ENCODE measurements at places on chromosomes 1 and 21. TPM values are rescaled to one million over a fixed set of nuclear protein-coding genes. Genes with fewer than 3 reads are reported as not detected.

Gene NR5A2
- 2.7 TPM for polyA plus RNA-seq

- DNase-seq, result no peak
These were observed 49.0 kb upstream of the NR5A2 start for GRCh38 chr1:199978408-199978940.

Gene SUSD4
- not detected for polyA plus RNA-seq

Gene CTSE
- polyA plus RNA-seq, result 0.11 TPM

- DNase-seq, result no peak
These were observed 223.4 kb downstream of the FMN2 start for GRCh38 chr1:240314845-240315801.

- peak; percentile 96 for DNase-seq
These were observed 15.5 kb downstream of the LYPLAL1 start for GRCh38 chr1:219189021-219189824.

Gene AMY2A
- not detected for polyA plus RNA-seq

GRCh38 chr1:72230746-72231145 is 51.6 kb downstream of the NEGR1 start:
- DNase-seq, result peak; percentile 67

DNA sequence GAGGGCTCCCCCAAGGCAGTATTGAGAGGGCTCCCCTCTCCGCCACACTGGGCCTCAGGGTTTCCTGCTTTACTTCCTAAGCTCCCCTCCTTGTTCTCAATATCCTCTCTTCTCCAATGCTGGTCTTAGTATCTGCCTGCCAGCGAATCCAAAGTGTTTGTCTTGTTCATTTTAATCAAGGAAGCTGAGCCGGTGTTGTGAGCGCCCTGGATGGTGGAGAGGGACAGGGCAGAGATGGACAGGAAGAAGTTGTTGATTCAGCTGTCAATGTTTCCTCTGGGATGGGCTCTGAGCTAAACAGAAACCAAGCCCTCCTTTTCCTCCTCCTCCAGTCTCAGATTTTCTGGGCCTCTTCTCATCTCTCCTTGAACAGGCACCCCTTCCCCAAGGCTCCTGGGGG is 5.4 kb downstream of the OLFML3 start:
- DNase-seq, result peak; percentile 74

- no peak for DNase-seq
These were observed 145.5 kb upstream of the NRIP1 start for GRCh38 chr21:15210235-15210678.

GRCh38 chr1:40980453-40981121 is 1.1 kb downstream of the CTPS1 start:
- peak; percentile 34 for DNase-seq

Gene CENPL
- 6.6 TPM for polyA plus RNA-seq

GRCh38 chr21:41634211-41634694 is 126.3 kb upstream of the TMPRSS2 start:
- no peak for DNase-seq

GRCh38 chr21:38505654-38506523 is 7.6 kb upstream of the ERG start:
- DNase-seq, result peak; percentile 93

Gene GPR37L1
- polyA plus RNA-seq, result not detected

DNA sequence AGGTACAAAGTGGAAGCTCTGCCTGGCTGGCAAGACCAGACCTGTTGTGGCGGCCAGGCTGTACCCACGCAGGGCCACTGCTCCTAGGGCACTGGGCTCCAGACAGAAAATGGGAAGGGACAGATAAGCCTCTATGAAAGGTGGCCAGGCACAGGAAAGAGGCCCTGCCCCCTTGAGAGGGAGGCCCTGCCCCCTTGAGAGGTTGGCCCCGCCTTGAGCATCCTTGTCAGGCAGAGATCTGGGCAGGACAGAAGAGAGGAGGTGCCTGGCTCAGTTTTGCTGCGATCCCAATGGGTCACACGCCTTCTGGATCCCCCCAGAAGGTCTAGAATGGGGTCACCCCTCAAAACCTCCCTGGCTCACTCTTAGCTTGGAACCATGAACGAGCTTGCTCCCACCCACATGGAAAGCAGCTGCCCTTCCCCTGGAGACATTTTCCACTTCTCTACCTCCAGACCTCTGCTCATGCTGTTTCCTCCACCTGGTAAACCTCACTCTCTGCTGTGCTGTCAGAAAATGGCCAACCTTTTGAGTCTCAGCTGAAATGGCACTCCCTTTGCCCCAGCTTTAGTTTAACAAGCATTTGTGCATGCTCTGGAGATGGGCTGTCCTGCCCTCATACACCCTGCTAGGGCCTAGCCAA is 17.5 kb upstream of the ECE1 start:
- DNase-seq, result no peak

DNA sequence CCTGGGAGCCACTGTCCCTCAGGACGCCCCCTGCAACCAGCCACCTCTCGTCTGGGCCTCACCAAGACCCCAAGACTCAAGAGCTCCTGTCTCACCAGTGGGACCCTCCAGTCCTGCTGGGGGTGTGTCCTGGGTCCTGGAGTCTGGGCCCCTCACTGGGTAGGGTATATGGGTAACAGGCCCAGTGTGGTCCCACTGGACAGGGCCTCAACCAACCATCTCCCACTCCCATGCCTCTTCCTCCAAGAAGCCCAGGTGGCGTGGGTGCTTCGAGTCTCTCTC is 725 bp upstream of the VWA1 start:
- DNase-seq, result no peak

DNA sequence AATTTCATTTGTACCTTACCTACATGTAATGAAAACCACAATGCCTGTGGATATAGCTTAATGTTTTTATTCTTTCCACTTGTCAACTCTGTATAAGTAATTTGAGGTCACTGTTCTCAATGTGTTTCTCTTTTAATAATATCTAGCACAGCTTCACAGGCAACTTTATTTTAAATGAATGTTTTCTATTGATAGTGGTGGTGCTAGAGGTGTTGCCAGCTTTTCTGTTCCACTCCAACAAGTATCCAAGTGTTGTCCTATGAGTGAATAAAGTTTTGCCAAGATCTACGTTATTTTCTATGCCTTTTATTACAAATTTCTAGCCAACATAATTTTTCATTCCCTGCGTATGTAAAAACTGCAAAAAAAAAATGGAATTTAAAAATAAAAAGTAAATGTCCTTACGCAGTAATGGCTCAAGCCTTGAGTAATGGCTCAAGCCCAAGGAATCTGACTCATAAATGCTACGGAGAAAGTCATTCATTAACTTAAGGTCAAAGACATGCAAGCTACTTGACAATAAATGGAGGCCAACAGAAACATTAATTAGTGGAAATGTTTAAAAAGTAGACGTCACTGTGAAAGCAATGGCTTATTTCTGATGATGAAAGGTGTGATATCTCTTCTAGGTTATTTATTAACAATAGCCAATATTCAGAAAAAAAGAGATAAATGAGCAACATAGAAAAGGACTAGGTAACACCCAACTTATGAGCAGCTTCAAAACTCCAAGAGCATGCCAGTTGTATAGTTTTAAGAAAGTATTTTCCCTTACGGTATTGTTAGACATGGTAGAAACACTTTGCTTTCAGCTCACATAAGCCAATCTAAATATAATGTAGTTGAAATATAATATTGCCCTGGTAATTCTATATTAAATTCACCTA is 71.4 kb downstream of the SLC44A5 start:
- peak; percentile 87 for DNase-seq

Gene VPS72
- polyA plus RNA-seq, result 76.2 TPM

GRCh38 chr1:117188816-117189437 is 21.8 kb downstream of the VTCN1 start:
- DNase-seq, result no peak

Gene PLPP3
- 11.3 TPM for polyA plus RNA-seq

- no peak for DNase-seq
These were observed 5.1 kb downstream of the DISC1 start for GRCh38 chr1:231631717-231632116.

GRCh38 chr1:114214016-114214415 is 60.3 kb upstream of the SYT6 start:
- no peak for DNase-seq

GRCh38 chr1:71080230-71080738 is 551 bp downstream of the ZRANB2 start:
- peak; percentile 31 for DNase-seq

DNA sequence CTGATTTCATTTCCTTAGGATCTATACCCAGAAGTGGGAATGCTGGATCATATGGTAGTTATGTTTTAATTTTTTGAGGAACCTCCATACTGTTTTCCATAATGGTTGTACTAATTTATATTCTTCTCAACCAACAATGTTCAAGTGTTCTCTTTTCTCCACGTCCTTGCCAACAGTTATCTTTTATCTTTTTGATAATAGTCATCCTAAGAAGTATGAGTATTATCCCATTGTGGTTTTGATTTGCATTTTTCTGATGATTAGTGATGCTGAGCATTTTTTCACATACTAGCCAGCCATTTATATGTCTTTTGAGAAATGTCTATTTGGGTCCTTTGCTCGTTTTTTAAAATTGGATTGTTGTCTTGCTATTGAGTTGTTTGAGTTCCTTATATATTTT is 38.5 kb downstream of the ABCD3 start:
- no peak for DNase-seq

Gene LHX8
- polyA plus RNA-seq, result not detected

Gene SDC3
- 7.1 TPM for polyA plus RNA-seq

GRCh38 chr1:79792219-79792930 is 785.8 kb upstream of the ADGRL4 start:
- no peak for DNase-seq

GRCh38 chr1:28517649-28517999 is 11.8 kb downstream of the RCC1 start:
- no peak for DNase-seq

- no peak for DNase-seq
These were observed 258.2 kb upstream of the C1orf105 start for GRCh38 chr1:172162236-172162635.

GRCh38 chr1:204885288-204885711 is 14.6 kb downstream of the NFASC start:
- DNase-seq, result no peak

GRCh38 chr21:38986406-38986805 is 180.7 kb downstream of the ETS2 start:
- no peak for DNase-seq

- no peak for DNase-seq
These were observed 29.3 kb upstream of the TSPAN2 start for GRCh38 chr1:115118611-115119010.

Gene INAVA
- polyA plus RNA-seq, result not detected

Gene PIK3CD
- 3.5 TPM for polyA plus RNA-seq

- DNase-seq, result no peak
These were observed 5.8 kb downstream of the MAPKAPK2 start for GRCh38 chr1:206690516-206690915.

Gene CHTOP
- 47.1 TPM for polyA plus RNA-seq

GRCh38 chr1:38360807-38361206 is 314.2 kb upstream of the POU3F1 start:
- DNase-seq, result no peak

- DNase-seq, result no peak
These were observed 24.0 kb upstream of the VASH2 start for GRCh38 chr1:212926372-212926771.

DNA sequence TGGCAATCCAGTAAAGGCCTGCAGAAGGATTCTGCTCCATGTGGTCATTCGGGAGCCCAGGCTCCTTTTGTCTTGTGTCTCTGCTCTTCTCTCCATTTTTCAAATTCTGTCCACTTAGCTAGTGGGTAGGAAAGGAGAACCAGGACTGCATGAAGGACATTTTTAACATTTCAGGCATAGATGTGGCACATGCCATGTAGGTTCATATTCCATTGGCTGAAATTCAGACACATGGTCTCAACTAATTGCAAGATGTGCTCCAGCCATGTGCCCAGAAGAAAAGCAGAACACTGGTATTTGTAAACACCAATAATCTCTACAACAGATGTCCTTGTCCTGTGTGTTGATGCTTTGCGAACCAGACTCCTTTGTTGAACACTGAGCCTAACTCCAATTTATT is 85.2 kb upstream of the WLS start:
- no peak for DNase-seq

Gene BARHL2
- not detected for polyA plus RNA-seq
